ENCODE measurements at places on chromosomes 4 and X.

- DNase-seq = no peak
Measured at GRCh38 chrX:152733261-152733975, at the start of the genes CSAG1 and MAGEA12. CSAG1 (minus strand) TSS chrX:152733721; CDS start chrX:152732460, 1,261 bp downstream. MAGEA12 (plus strand) TSS chrX:152733757; CDS start chrX:152736162, 2,405 bp downstream.

DNA sequence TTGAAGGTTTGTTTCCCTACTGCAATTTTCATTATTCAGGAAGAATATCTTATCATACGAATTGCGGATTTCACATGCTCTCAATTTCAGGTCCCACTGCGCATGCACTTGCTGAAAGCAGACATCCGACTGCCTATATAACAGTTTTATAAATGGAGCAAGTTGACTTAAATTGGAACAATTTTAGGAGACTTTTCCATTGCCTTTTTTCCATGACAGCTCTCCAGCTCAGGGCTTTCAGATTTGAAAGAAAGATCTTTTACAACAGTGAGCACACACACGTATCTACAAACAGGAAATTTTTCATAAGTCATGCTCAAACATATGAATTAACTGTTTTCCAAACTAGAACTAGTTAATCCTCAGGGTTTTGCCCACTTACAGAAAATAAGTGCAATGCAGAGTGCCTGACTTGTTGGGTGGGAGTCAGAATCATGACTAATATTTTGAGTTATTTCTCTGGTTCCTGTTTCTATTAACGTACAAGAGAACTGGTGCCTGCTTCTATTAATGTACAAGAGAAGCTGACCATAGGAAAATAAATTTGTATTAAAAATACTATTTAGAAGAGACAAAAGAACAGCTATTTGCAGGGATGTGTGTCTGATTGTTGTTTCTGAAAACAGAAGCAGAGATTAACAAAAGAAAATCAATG is 137.9 kb downstream of the GPC3 start:
- DNase-seq = no peak

GRCh38 chrX:16120431-16120830 is 2.9 kb upstream of the GRPR start:
- DNase-seq = no peak

DNA sequence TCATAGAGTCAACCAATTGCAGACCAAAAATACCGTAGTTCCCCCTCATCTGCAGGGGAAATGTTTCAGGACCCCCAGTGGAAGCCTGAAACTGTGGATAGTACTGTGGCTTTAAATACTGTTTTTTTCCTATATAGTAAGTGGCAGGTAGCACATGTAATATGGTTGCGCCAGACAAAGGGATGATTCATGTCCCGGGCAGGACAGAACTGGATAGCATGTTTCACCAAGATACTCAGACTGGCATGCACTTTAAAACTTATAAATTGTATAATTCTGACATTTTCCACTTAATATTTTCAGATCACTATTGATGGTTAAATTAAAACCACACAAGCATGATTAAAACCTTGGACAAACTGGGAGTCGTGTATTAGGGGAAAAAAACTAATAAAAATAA is 276.3 kb upstream of the AGA start:
- no peak for DNase-seq

DNA sequence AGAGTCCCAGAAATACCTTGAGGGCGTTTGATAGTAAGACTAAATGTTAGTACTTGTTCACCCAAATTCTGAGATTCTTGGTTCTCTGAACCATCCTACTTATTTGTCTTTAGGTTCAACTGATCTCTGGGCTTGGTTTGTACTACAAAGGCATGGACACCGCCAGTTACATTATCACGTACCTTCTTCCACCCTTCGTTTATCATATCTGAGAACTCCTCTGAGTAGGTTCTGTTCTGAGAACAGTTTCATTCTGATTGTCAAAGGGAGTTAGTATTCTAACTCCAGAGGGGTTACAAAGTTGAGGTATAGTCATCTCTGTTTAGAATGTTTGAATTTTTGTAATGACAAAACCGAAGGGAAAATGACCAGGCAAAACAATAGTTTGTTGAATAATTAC is 19.3 kb downstream of the ZFX start:
- DNase-seq = no peak

- peak; percentile 93 for DNase-seq
Measured at GRCh38 chrX:49165901-49166881, 3.6 kb downstream of the MAGIX start.

GRCh38 chr4:108227923-108228322 is 59.2 kb upstream of the LEF1 start:
- no peak for DNase-seq

DNA sequence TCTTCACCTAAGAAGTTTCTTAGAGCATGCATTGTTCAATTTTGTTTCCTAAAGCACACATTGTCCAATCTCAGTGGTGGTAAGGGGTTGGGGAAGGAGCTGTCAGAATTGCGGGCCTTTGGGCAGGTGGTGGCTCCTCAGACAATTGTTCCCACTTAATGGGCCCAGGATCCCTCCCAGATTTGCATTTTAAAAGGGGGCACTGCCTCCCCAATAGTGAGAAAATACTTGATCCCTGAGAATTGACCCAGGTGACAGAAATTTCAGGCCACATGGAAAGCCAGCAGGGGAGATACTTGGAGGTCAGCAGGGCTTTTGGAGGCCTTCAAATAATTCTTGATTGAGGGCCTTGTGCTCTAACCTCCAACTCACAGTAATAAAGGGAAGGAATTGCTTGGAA is 217.1 kb downstream of the ZNF674 start:
- peak; percentile 10 for DNase-seq

GRCh38 chr4:39046249-39046648 is 14.0 kb upstream of the TMEM156 start:
- DNase-seq = no peak

GRCh38 chr4:3342182-3342854 is 49.5 kb downstream of the RGS12 start:
- peak; percentile 30 for DNase-seq

DNA sequence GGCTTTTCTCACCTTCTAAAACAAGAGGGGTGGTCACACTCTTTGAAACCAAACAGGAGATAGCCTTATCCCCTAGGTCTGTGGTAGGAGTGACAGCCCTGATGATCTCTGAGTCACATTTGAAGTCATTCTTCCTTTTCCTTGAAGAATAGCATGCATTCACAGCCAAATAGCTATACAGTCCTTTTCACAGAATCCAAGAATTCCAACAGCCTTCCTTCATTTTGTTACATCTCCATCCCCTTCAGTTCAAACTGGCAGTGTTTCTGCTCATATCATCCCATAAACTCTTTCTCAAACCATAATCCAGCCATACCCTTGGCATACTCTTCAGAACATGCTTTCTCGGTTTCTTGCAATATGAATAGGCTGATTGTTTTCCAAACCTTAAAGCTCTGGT is 33.3 kb upstream of the TMEM184C start:
- DNase-seq = no peak

DNA sequence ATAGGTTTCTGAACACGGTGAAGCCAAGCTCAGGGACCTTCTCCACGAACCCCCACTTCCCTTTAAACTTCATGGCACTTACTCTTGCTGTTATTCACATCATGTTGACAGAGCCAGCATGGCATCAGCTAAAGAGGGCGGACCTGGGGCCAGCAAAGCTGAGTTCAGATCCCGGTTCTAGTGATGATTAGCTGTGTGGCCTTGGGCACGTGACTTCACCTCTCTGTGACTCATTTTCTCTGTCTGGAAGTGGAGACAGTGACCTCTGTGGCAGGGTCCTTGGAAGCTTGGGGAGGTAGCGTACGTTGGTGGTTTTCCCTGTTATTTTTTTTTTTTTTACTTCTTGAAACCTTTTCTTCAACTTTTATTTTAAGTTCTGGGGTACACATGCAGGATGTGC is 13.4 kb downstream of the EVC start:
- no peak for DNase-seq

DNA sequence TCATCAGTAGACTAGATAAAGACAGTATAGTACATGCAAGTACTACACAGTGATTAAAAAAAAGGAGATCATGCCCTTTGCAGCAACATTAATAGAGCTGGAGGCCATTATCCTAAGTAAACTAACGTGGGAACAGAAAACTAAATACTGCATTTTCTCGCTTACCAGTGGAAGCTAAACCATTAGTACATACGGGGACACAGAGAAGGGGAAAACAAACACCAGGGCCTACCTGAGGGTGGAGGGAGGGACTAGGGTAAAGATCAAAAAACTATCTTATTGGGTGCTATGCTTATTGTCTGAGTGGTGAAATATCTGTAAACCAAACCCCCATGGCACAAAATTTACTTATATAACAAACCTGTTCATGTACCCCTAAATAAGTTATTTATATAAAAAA is 836.9 kb downstream of the SH3BGRL start:
- no peak for DNase-seq

DNA sequence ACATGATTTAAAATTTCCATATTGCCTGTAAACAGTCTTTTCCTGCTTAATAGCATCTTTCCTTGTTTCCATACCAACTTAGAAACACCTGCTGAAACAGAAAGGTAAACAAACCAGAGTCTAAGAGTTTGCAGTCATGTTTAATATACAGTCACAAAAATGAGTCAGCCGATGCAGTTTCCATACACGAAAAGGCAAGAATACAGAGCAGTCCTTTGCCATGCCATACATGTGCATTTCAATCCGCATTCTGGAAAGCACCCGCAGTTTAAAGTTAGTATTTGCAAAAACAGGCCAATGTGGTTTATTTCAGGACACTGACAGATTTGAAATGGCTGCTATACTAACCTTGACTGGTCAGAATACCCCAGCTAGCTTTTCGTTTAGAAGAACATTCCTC is 32.1 kb downstream of the ASB5 start:
- DNase-seq = no peak

GRCh38 chr4:186936496-186937375 is 213.1 kb upstream of the FAT1 start:
- no peak for DNase-seq
